ENCODE measurements at places on chromosomes 16 and 17.

DNA sequence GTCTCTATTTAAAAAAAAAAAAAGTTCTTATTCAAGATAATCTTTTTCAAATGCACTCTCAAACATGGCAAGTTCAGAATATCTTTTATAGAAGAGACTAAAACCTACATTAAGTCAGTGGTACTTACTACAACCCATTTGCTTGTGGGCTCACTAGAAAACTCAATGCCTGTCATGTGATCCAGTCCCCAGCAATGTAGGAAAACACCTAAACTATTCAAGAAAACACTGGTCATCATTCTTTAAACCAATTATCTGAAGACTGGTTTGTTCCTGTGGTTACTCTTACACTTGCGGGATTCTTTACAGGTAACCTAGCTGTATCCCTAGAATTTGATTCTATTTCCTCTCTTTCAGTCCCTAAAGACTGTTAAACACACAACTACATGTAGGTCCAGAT, 19.6 kb downstream of the MED13 start:
- DNase-seq: no peak

DNA sequence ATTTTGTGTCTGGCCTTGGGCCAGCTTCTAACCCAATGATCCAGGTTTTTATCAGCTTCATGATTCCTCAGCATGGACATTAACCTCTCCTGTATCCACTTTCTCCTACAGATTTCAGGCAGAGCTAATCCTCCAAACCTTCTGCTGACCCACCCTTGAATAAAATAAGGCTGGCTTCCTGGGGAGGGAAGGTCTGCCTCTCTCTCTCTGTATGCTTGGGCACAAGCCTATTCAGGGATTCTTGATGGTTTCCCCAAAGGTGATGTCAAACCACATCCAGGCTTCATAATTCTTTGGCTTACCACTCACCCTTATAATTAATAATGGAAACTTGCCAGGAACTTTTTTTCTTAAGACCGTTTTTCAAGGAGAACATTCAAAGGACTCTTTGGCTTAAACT, 240.1 kb downstream of the UTP18 start:
- no peak for DNase-seq

DNA sequence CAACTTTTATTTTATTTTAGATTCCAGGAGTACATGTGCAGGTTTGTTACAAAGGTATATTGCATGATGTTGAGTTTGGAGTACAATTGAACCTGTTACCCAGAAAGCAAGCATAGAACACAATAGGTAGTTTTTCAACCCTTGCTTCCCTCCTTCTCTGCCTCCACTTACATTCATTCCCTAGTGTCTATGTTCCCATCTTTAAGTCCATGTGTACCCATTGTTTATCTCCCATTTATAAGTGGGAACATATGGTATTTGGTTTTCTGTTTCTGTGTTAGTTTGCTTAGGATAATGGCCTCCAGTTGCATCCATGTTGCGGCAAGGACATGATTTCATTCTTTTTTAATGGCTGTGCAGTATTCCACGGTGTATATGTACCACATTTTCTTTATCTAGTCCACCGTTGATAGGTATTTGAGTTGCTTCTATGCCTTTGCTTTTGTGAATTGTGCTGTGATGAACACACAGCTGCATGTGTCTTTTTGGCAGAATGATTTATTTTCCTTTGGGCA, 114.0 kb upstream of the NACA2 start:
- DNase-seq: no peak

- no peak for DNase-seq
Observed at GRCh38 chr17:6497496-6498221, 53.4 kb downstream of the PIMREG start.

DNA sequence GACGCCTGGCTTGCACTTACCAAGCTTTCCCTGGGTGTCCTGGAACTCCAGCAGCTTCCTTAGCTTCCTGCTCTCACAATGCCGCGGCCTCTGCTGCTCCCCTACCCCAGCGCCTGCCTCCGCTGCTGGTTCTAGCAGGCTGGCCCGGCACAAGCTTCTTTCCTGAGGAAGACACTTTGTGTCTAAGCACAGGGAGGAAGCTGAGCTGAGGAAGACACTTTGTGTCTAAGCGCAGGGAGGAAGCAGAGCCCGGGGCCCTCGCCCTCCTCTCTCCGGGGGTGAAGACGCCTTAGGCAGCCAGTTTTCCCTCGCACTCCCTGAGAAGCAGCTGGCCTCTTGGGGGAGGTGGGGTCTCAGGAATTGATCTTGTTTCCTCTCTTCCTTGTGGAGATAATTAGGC, 64.9 kb downstream of the PLD6 start:
- no peak for DNase-seq

GRCh38 chr17:19992803-19993713, 15.4 kb upstream of the AKAP10 start:
- DNase-seq: peak; percentile 82

GRCh38 chr16:67663151-67663876, 2.6 kb downstream of the PARD6A start:
- DNase-seq: no peak

DNA sequence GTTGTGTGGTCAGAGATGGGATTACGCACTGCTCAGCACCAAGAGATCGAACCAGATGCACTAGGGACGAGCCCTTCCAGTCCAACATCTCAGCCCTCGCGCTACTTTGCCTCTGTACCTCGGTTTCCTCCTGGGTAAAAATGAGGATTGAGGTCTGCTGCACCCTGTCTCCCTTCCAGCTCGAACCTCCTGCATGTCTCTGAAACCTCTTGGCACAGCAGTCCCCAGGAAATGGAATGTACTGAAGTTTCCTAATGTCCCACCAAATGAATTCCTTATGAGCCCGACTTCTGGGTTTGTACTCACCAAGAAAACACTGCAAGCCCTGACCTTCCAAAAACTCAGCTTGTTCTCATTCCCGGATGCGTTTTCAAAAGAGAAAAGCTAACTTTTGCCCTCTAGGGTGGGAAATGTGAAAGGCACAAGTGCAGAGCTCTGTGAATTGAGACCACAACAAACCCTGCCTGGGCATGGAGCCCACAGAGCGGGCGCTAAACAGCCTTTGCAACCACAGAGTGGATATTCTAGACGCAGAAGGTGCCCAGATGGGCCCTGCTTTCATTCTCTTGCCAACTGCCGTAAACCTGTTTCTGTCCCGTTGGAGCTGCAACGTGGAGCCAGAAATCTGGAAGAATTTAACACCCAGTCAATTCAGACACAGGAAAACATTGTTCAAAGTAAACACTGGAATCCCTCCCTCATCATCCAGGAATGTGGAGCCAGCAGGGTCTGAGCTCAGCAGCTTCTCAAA, 10.3 kb downstream of the CDRT4 start:
- DNase-seq: no peak

GRCh38 chr17:9899280-9900043, 5.6 kb downstream of the RCVRN start:
- DNase-seq: no peak
